Stimulated activated CD8-positive, alpha-beta memory T cell treated with anti-CD3 and anti-CD28 coated beads, Interleukin-15, amount 100 ng/mL, for 24 hours (primary cell): ENCODE measurements at places on chromosomes 6 and 20.
A peak's percentile ranks its signal among the peaks of the same experiment; 100 is the strongest.

GRCh38 chr6:144215402-144215931, 65.2 kb downstream of the STX11 start:
- no peak for DNase-seq

GRCh38 chr6:154792761-154793160, 59.5 kb downstream of the SCAF8 start:
- no peak for DNase-seq

- DNase-seq: no peak
Measured at GRCh38 chr20:52129611-52130010, 62.0 kb downstream of the ZFP64 start.

- DNase-seq: no peak
Measured at GRCh38 chr20:9028419-9028818, 40.5 kb upstream of the PLCB4 start.

GRCh38 chr6:26271668-26272024, 93.4 kb upstream of the BTN3A2 start:
- no peak for DNase-seq

- no peak for DNase-seq
Measured at GRCh38 chr20:60306551-60306950, 348.3 kb downstream of the CDH26 start.

GRCh38 chr6:74780831-74781230, 425.0 kb downstream of the COL12A1 start:
- no peak for DNase-seq

DNA sequence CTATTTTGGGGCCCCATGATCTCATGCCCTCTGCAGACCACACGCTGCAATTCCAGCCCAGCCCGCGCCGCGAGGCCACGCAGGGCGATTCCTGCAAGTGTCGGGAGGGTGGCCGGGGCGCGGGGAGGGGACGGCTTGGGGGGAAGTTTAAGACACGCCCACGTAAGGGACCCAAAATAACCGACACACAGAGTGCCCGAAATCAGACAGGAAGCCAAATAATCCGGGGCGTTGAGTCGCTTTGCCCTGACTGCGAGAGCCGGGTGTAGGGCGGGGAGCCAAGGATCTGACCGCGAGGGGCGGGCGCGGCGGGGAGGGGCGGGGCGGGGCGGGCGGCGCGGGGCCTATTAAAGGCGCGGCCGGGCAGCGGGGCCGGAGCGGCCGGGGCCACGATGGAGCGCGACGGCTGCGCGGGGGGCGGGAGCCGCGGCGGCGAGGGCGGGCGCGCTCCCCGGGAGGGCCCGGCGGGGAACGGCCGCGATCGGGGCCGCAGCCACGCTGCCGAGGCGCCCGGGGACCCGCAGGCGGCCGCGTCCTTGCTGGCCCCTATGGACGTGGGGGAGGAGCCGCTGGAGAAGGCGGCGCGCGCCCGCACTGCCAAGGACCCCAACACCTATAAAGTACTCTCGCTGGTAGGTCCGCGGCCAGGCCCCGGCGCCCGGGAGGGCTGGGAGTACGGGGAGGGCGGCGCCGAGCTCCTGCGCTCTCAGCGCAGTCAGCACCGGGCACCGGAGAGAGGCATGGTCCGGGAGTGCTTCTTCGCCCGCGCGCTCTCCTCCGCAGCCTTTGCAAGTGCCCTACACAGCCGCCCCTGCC, at the start of gene ENPP1:
Gene ENPP1, plus strand, starts transcription at position 377 of the 816 bp plus-strand sequence. Its CDS starts 16 bp downstream, at position 393.
- peak; percentile 26 for DNase-seq

DNA sequence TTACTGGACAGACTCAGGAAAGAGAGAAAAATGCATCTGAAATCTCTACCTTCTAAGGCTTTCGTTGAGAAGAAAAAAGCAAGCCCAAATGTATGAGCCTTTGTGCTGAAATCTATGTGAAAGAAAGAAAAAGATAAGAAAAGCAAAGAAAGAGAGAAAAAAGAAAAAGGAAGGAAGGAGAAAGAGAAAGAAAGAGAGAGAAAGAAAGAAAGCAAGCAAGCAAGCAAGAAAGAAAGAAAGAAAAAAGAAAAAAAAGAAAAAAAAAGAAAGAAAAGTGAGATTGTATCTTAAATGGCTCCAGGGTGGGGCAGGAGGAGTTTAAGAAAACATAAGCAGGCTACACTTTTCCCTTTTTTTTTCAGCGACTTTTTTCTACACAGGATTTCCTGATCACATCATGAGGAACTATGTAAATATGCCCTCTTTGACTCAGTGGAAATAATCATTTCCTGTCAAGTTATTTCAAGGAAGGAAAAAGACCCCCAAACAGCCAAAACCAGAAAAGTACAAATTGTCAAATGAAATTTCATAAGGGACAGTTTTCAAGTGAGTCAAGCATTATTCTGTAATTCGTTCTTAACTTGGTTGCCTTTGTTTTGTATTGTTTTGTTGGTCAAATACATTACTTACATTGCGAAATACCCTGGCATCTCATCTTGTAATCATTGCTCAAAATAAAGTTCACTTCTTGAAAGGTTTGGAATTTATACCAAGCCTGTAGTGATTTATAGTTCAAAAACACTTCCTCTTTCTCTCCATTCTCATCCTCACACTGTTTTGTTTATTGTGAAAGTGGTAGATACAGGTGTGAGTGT, 79.5 kb upstream of the RNF217 start:
- no peak for DNase-seq

DNA sequence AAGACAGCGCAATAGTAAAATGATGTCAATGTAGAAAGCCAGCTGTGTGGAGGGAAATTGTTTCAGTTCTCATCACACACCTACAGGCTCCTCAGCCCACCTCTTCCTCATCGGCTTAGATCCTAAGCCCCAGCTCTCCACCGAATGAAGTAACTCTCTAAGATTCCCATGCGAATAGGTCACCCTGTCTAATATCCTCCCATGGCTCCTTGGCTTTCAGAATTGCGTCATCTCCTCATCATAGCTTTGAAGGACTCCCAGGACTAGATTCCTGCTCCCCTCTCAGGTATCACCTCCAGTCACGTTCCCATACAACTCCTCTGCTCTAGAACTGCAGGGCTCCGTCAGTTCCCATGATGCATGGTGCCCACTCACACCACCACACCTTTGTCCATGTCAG, 16.2 kb upstream of the SLC22A16 start:
- no peak for DNase-seq

- DNase-seq: no peak
Measured at GRCh38 chr20:42346189-42347170, 728.3 kb upstream of the CHD6 start.

GRCh38 chr6:169317441-169318202, 64.0 kb upstream of the THBS2 start:
- DNase-seq: no peak

- DNase-seq: no peak
Measured at GRCh38 chr6:12749531-12750379, 33.2 kb downstream of the PHACTR1 start.

GRCh38 chr6:9985481-9985880, 429.4 kb downstream of the TFAP2A start:
- DNase-seq: no peak

DNA sequence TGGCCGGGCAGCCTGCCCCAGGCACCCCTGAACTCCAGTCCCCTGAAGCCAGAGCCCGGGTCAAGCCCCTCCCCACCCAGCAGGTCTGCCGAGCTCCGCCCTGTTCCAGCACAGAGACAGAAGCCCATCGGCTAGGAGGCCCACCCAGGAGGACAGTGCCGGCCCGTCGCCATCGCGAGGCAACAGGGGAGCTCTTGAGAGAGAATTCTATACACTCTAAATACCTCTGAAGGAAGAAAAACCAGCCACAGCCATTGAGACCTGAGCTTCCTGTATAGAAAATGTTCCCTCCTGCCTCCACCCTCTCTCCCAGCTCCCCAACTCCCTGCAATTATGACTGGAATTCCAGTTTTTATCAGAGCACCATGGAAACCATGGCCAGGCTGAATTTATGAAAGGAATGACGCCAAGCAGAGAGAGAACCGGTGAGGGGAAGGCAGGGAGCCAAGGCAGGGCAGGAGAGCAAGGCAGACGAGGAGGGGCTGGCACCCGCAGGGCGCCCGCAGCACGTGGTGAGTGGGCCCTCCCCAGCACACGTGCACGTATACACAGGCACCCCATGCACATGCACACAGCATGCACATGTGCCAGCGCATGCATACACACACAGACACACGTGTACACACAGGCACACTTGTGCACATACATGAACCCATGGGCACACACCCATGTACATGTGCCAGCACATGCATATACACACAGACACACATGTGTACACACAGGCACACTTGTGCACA, 27.6 kb upstream of the MRGBP start:
- no peak for DNase-seq

GRCh38 chr6:87483929-87484328, 11.2 kb downstream of the SLC35A1 start:
- DNase-seq: no peak

DNA sequence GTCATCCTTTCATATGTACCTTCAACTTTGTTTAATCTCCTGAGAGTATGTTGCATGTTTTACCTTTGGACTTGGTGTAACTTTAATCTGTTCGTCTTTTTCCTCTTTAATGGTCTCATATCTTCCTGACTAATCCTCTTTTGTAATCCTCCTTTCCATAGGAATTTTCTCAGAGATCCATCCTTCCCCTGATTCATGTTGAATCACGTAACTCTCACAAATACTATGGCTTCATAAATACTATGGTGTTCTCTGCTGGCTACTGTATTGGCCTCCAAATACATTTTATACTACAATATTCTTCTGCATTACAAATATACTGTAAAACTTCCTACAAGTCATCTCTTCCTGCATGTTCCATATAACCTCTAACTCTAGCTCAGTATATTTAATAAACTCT, 317.7 kb upstream of the ADGRB3 start:
- no peak for DNase-seq

DNA sequence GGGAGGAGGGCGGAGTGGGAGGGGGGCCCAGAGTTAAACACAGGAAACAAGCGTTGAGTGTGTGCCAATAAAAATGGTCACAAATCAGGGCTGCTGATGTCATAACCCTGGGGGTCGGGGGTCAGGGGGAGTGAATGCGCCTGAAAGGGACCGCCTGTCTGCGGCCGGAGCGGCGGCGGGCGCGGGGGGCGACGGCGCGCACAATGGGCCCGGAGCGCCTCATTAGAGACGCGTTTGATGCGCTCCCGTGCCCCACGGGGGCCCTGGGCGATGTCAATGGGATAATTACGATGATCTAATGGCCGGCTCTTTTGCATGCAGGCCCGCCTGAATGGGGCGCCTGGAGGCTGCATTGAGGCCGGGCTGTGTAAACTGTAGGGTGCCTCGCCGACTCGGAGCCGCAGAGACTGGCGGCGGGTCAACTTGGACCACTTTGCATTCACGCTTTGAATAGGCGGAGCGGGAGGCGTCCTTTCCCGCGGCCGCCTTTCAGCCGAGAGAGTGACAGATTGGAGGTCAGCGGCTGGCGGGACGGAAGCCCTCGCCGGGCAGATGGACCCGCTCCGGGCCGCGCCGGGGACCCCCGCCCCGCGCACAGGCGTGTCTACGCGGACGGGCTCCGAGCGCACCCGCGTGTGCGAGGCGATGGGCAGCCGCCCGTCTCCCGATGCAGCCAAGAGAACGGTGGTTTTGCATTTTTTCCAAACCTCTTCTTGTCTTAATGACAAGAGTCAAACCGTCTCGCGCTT, 296.1 kb downstream of the TFAP2C start:
- DNase-seq: no peak

GRCh38 chr20:35561671-35562070, 19.8 kb downstream of the ERGIC3 start:
- DNase-seq: no peak

DNA sequence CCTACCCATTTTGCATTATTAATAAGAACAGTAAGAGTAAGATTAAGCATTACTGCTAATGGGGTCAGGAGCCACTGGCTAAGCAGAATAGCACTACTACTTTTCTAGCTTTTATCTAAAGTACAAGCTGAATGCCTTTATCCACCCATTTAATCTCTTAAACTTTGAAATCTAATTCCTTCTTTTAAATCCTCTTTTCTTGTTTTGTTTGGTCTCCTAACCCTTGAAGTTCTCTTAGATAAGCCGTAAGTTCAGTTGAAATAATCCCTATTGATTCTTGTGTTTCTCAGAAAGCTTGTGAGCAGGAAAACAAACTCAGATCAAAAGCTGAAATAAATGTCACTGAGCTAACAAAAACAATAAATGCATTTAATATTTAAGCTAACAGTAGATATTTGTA, 380.2 kb downstream of the TBC1D32 start:
- no peak for DNase-seq

- no peak for DNase-seq
Measured at GRCh38 chr20:63289311-63290135, 3.5 kb upstream of the COL20A1 start.

DNA sequence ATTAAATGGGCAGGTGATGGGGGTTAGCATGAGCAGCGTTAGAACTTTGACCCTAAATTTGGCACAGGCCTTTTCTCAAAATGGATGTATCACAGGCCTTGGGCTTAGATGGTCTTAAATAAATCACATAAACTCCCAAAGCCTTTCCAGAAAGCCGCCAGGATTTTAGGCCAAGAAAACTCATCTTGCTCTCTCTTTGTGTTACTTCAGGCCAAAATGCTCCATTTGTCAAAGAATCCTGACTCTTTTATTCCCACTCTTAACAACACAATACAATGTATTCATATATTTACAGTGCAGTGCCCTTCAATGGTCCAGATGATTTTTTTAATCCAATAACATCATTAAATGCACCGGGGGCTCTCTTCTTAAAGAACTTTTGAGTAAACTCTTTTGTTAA, 5.9 kb upstream of the TCP11 start:
- DNase-seq: no peak

DNA sequence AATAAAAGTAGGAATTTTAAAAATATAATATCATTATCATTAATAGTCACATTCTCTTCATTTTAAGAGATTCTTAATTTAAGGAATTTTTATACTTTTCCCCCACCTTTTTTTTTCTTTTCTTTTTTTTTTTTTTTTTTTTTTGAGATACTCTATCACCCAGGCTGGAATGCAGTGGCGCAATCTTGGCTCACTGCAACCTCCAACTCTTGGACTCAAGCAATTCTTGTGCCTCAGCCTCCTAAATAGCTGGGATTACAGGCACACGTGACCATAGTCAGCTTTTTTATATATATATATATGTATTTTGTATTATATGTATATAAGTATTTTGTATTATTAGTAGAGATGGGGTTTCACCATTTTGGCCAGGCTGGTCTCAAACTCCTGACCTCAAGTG, 457.7 kb downstream of the CDKAL1 start:
- no peak for DNase-seq

DNA sequence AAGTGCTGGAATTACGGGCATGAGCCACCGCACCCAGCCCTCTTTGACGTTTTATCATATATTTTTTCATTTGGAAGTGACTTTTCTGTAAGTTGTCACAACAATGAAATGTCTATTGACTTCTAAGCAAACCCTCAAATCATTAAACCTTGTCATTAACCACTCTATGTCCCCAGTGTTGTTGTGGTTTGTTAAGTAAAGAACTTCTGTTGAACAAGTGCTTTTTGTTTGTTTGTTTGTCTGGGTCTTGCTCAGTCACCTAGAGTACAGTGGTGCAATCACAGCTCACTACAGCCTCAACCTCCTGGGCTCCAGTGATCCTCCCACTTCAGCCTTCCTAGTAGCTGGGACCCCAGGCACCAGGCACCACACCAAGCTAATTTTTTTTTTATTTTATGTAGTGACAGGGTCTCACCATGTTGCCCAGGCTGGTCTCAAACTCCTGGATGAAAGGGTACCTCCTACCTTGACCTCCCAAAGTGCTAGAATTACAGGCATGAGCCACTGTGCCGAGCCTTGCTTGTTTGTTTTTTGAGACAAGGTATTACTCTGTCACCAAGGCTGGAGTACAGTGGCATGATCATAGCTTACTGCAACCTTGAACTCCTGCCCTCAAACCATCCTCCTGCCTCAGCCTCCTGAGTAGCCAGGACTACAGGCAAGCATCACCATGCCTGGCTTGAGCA, 57.6 kb upstream of the LOC128125822 start:
- DNase-seq: no peak
